ENCODE measurements at places on chromosomes 1 and 21.

- DNase-seq = no peak
These were observed 7.1 kb upstream of the TPM3 start for GRCh38 chr1:154198756-154199562.

GRCh38 chr1:98172022-98172421, 251.2 kb upstream of the DPYD start:
- DNase-seq = no peak

- DNase-seq = no peak
These were observed 31.7 kb upstream of the GPR37L1 start for GRCh38 chr1:202090994-202091393.

DNA sequence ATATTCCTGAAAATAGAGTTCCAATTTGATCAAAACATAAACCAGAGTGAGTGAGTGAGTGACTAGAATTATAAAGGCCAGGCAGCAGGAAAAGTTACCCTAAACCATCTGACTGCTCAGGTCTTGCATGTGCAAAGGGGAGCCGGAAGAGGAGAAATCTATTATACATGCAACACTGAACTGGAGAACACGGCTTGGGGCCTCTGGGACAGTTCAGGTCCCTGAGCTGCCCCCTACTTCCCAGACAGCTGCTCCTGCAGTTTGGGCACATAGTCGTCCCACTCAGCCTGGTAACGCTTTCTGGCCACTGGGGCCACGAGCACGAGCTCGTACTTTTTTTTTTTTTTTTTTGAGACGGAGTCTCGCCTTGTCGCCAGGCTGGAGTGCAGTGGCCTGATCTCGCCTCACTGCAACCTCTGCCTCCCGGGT, 40.1 kb downstream of the PTPRC start:
- no peak for DNase-seq

DNA sequence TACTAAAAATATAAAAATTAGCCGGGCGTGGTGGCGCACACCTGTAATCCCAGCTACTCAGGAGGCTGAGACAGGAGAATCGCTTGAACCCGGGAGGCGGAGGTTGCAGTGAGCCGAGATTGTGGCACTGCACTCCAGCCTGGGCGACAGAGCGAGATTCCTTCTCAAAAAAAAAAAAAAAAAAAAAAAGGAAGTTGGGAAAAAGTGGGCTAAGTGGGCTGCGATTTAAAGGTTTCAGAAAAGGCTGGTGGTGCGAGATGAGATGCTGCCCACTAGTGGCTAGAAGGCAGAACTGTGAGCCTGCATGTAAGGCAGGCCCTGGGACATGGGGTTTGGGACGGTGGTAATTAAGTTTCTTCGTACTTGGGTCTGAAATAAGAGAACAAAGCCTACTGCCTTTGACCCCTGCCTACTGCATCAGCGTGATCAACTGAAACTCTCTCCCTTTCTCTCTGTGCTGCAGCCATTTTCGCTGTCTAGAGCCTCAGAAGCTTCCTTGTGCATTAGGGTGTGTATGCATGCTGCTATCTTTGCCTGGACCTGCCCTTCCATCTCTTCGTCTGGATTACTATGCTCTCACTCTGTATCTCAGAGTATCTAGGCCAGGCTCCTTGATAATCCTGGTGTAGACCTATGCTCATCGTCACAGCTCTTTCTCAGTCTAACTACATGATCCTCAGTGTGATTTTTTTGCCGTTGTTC, 12.4 kb downstream of the FMOD start:
- peak; percentile 30 for DNase-seq

- no peak for DNase-seq
These were observed 21.3 kb downstream of the CD247 start for GRCh38 chr1:167496797-167497619.

- no peak for DNase-seq
These were observed 63.5 kb downstream of the MDM4 start for GRCh38 chr1:204579681-204580080.

- no peak for DNase-seq
These were observed 23.4 kb downstream of the ZNF678 start for GRCh38 chr1:227586733-227587132.

DNA sequence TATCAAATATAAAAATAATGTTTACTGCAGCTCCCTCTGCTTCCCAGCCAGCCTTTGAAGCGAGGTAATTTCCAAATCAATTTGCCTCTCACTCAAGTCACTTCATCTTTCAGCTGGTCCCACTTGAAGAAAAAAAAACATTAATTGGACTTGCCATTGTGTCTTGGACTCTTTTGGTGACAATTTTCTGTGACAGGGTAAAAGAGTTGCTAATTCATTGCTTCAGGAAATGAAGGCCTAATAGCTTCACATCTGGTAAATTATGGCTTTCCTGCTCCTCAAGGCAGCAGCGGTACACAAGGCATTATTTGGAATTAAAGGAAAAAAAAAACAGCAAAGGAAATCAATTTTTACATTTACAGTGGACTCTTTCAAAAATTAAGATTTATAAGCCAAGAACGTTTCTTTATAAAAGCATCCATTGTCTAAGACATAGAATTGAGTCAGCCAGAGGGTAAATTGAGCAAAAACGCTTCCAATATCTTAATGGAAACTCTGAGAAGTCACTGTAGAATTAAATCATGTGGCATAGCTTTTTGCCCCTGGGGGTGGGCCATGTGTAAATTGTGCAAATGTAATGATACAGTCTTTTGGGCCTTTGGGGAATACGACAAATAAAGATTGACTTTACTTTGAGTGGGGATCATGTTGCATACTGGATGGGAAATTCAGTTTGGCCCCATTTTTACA, 102.5 kb downstream of the LYPLAL1 start:
- DNase-seq = no peak
